ENCODE measurements at places on chromosomes 6 and 20.

GRCh38 chr6:5085648-5086293 lies 630 bp downstream of the PPP1R3G start:
- H3K36me3 ChIP-seq = no peaks in the 10 kb centered on the region
- H3K27ac ChIP-seq = peak overlapping the region; percentile 60
- no peak for DNase-seq

- no peaks in the 10 kb centered on the region for H3K27me3 ChIP-seq
- no peaks in the 10 kb centered on the region for H3K36me3 ChIP-seq
- DNase-seq = no peak
- no peaks in the 10 kb centered on the region for H3K4me1 ChIP-seq
Measured at GRCh38 chr6:20706238-20706938, 172.1 kb downstream of the CDKAL1 start.

DNA sequence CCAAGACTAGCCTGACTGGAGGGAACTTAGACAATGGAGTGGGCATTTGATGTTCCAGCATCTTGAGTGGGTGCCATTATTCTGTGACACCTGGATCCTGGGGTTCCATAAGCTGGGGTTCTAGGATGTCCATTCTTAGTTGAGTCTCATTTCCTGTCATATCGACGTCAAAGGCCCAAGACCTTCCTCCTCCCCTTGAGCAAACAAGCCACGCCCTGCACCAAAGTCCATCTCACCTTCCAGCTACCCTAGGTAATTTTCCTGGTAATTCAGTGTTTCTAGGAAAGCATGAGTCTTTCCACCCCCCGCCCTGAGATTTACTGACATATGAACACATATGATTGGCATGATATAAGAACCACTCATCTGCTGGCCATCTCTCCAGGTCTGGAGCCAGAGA lies at the start of gene TRIM40:
Gene TRIM40, plus strand, starts transcription at position 384 of the 400 bp plus-strand sequence. CDS start 897 bp downstream, outside the sequence.
- DNase-seq = no peak
- H3K36me3 ChIP-seq = no peaks in the 10 kb centered on the region
- H3K4me1 ChIP-seq = no peaks in the 10 kb centered on the region

- no peak overlapping the region for H3K4me3 ChIP-seq
- H3K27ac ChIP-seq = no peak overlapping the region
- DNase-seq = no peak
Measured at GRCh38 chr6:165895421-165896165, 232.6 kb upstream of the PDE10A start.

DNA sequence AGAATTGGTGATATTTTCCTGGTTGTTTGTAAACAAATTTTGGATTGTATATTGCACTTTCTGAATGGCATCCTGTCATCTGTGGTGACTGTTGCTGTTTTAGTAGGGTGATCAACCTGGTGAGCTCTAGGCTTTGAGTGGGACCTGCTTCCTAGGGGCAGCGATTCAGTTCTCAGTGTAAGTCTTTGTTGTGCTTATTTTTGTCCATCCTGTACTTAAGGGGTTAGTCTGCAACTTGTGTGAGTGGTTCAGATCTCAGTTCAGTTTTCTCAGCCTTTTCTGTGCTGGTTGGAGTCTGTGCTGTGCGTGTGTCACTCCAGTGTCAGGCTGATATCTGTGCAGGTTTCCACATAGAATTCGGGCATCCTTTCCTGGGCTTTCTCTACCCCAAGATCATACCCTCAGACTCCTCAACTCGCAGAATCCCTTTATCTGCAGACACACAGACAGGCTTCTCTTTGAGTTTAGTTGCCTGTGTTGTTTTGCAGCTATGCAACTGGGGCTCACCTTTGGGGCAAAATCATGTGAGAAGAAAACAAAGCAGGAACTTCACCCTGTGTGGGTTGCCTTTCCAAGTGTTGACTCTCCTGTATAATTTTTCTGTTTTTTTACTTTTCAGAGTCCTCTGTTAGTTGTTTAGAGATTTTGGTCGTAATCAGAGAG lies 177.7 kb downstream of the FARS2 start:
- no peaks in the 10 kb centered on the region for H3K36me3 ChIP-seq
- no peaks in the 10 kb centered on the region for H3K27me3 ChIP-seq
- no peak overlapping the region for H3K4me3 ChIP-seq
- no peak overlapping the region for H3K27ac ChIP-seq
- DNase-seq = no peak

GRCh38 chr20:24479595-24479994 lies 10.2 kb downstream of the SYNDIG1 start:
- no peaks in the 10 kb centered on the region for H3K27me3 ChIP-seq
- H3K36me3 ChIP-seq = no peaks in the 10 kb centered on the region
- H3K4me1 ChIP-seq = no peaks in the 10 kb centered on the region
- DNase-seq = no peak
- H3K4me3 ChIP-seq = no peak overlapping the region

DNA sequence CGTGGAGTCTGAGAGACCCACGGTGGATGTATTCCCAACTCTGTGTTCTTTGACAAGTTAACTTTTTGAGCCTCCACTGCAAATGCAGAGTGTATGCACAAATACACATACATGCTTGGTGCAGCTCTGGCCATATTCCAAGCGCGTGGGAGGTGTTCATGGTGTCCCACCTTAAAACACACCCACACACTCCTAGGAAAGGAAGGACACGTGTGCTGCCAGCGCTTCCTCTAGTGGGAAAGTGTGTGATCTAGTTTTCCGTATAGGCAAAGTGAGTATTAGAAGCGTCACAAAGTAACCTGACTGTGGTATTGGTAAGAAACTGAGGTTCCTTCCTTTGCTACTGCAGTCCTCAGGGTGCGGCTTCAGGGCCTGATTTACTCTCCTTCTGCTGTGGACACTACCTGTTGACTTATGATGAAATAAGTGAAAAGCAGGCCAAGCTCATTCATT lies 36.0 kb upstream of the MPC1 start:
- no peak for DNase-seq
- H3K4me3 ChIP-seq = no peak overlapping the region
- no peaks in the 10 kb centered on the region for H3K4me1 ChIP-seq
- no peak overlapping the region for H3K27ac ChIP-seq
- no peaks in the 10 kb centered on the region for H3K36me3 ChIP-seq
